ENCODE measurements at places on chromosomes 2 and 18. TPM values are rescaled to one million over a fixed set of nuclear protein-coding genes. Genes with fewer than 3 reads are reported as not detected.

- no peak for DNase-seq
Observed at GRCh38 chr2:233464531-233465240, 101.9 kb downstream of the USP40 start.

DNA sequence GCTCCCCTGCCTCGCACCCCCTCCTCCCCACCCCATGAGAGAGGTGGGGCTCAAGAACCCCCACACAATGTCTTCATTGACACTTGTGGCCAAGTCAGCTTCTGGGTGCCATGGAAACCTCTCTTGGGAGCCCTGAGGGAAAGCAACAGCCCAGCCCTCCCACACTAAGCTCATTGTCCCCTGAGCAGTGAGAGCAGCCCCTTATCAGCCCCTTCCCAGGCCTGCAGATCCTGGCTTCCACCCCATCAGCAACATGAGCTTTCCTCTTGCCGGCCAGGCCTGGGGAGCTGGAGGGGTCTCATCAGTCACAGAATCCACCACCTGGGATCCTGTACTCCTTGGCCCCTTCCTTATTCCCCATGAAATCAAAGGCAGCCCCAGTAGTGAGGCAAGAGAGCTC, 107.8 kb upstream of the ST3GAL5 start:
- no peak for DNase-seq

DNA sequence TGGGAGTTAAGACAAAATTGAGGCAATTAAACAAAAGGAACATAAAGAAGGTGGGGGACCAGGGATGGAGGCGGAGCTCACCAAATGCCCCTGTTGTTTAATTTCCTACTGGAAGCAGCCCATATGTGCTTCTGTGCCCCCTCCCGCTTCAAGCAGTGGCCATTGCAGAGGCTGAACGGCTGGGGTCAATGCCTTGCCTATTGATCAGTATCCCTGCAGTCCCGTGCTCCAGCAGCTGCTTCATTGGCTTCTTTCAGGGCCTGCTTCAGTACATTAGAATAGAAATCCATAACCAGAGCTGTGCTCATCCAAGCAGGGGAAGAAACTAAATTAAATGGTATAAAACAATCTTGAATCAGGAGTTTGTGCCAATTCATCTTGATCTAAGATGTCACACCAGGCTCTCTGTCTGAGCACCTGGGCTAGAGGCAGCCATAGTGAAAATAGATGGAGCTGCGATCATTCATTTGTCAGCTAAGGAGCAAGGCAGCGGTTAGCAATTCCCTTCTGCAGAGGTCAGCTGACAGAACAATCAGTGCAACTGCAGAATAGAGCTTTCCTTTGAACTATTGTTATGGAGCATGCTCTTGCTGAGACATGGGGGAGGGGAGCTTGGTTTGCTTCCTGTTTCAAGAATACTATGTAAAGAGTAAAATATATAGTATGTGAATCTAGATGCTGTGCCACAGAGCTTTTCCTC, 222.4 kb downstream of the WDR7 start:
- no peak for DNase-seq

- no peak for DNase-seq
Observed at GRCh38 chr2:55003706-55004639, 46.3 kb downstream of the RTN4 start.

DNA sequence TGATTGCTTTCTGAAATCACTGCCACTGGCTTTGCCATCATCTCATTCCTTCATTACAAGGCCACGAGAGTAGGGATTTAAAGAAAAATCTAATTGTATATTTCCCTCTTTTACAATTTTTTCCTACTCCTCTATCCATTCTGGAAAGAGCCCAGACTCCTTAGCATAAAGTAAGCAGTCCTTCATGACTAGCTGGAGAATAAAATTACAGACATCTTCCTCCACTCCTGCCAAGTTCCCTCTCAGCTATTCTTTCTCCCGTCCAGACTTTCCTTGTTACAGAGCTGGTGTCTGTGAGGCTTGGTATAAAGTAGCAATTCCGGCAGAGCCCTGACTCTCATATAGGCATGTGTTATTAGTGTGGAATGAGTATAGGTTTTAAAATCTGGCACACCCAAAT, 806.8 kb downstream of the PLCL1 start:
- no peak for DNase-seq

Gene CYP26B1
- 14.4 TPM for total RNA-seq

Gene SLC20A1
- 141 TPM for total RNA-seq

Gene FHL2
- 88.3 TPM for total RNA-seq

Gene CAPN14
- total RNA-seq: not detected

Gene TXNDC2
- total RNA-seq: 0.24 TPM
